ENCODE measurements at places on chromosomes 3 and 15.
A peak's percentile ranks its signal among the peaks of the same experiment; 100 is the strongest.

GRCh38 chr3:109963831-109964230 lies 626.5 kb upstream of the DPPA4 start:
- no peak overlapping the region for H3K27ac ChIP-seq
- no peaks in the 10 kb centered on the region for H3K4me1 ChIP-seq
- peaks cover 2% of the 10 kb centered on the region for H3K36me3 ChIP-seq
- DNase-seq, result no peak

DNA sequence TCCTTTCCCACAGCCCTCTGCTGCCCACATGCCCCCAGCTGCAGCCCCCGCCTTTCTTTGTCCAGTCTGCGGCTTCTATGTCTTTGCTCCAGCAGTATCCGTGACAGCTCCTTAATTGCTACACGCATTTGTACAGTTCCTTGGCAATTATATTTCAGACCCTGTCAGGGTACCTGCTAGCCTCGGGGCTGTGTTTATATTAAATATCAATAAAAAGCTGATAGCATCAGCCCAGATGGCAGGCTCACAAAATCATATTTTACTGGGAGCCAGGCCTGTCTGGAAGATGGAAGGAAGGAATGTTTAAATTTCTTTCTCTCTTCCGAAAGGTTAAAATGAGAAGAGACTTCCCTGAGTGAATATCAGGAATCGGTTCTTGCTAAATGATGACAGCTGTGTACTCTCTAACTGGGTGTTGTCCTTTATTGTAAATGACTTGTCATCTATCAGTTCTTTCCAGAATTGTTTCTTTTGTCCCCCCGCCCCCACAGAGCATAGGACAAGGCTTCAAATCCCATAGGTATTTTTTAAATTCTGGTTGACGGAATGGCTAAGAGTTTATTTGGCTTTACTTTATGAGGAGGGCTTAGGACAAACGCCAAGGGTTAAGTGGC lies 378.1 kb downstream of the LRTM1 start:
- DNase-seq, result no peak
- no peaks in the 10 kb centered on the region for H3K36me3 ChIP-seq
- no peak overlapping the region for H3K27ac ChIP-seq
- no peaks in the 10 kb centered on the region for H3K4me1 ChIP-seq
- peaks cover 10% of the 10 kb centered on the region for H3K27me3 ChIP-seq
- H3K4me3 ChIP-seq, result no peak overlapping the region

- DNase-seq, result peak; percentile 13
- H3K4me3 ChIP-seq, result peak overlapping the region; percentile 87
- H3K4me1 ChIP-seq, result peaks cover 9% of the 10 kb centered on the region
- H3K36me3 ChIP-seq, result no peaks in the 10 kb centered on the region
- H3K27ac ChIP-seq, result no peak overlapping the region
- peaks cover 16% of the 10 kb centered on the region for H3K27me3 ChIP-seq
Measured at GRCh38 chr15:89575656-89576416, 567 bp downstream of the TICRR start.

DNA sequence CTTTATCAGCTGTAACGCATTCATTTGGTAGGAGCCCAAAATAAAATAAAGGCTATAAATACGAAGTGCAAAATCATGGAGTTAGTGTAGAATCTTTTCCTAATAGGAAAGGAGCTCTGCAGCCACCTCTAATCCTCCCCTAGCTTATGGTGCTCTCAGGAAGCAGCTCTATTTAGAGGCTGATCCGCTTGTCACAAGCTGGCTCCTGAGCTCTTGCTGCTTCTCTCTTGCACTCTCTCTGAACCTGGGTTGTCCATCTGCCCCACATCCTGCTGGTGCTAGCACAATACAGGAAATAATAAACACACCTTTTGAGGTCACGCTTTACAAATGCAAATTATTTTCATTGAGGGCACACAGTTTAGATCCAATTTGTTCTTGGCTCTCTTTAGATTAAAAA lies 37.3 kb upstream of the BFSP2 start:
- no peaks in the 10 kb centered on the region for H3K27me3 ChIP-seq
- H3K4me3 ChIP-seq, result no peak overlapping the region
- no peak overlapping the region for H3K27ac ChIP-seq
- DNase-seq, result no peak
- H3K4me1 ChIP-seq, result no peaks in the 10 kb centered on the region

- H3K27me3 ChIP-seq, result no peaks in the 10 kb centered on the region
- H3K36me3 ChIP-seq, result no peaks in the 10 kb centered on the region
- no peak overlapping the region for H3K4me3 ChIP-seq
- no peaks in the 10 kb centered on the region for H3K4me1 ChIP-seq
Measured at GRCh38 chr15:27061739-27062138, 90.8 kb downstream of the GABRG3 start.

DNA sequence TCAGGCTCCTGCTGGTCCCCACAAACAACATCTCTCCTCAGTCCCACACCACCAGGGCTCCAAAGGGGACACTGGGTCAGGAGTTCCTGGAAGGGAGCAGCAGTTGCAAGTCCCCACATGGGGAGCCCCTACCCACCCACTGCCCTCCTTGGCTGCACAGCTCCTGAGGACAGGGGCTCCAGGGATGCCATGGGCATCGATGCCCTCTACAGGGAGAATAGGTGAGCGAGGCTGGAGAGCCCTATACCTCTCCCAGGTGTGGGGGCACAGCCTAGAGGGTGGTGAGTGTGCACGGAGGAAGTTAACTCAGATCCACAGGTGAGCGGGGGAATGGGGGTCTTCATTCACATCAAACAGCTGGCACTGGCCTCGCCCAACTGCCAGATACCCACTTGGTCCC lies 141.2 kb upstream of the LINGO1 start:
- no peak overlapping the region for H3K4me3 ChIP-seq
- DNase-seq, result no peak
- H3K36me3 ChIP-seq, result no peaks in the 10 kb centered on the region
- H3K4me1 ChIP-seq, result no peaks in the 10 kb centered on the region

GRCh38 chr3:100869787-100870186 lies 123.4 kb downstream of the ABI3BP start:
- H3K4me1 ChIP-seq, result no peaks in the 10 kb centered on the region
- no peak for DNase-seq
- H3K36me3 ChIP-seq, result no peaks in the 10 kb centered on the region
- no peak overlapping the region for H3K4me3 ChIP-seq

- no peaks in the 10 kb centered on the region for H3K36me3 ChIP-seq
- DNase-seq, result no peak
- H3K4me1 ChIP-seq, result no peaks in the 10 kb centered on the region
- no peak overlapping the region for H3K27ac ChIP-seq
Measured at GRCh38 chr3:117201901-117202774, 492.6 kb downstream of the TUSC7 start.

DNA sequence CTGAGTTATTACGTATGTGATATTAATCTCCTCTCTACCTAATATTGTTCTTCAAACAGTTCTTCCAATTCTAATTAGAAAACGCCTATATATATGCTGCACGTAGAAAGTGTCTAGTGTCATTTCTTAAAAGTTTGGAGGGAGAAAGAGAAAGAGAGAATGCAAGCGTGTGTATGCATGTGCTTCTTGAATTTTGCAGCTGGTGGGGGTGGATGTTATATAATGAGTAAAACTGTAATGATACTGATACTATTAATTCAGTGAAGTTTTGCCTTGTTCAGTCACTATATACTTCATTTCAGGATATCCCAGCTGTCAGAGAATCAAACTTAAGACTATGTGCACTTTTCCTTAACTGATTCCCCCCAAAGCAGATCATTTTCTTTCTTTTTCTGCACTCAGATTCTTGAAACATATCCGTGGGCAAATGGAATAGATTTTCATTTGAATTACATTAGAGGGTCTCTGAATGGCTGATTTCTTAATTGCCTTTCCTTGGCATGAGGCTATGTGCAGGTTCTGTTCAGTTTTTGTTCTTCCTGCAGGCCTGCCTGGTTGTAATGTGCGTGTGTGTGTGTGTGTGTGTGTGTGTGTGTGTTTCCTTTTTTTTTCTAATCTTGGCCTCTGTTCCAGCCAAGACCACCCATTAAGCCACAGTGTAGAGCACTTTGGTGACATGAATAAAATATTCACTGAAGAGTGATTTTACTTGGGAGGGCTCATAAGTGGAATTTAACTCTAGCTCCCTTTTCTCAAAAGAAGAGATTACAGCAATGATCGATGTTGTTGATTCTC lies 617.5 kb downstream of the RBMS3 start:
- no peak for DNase-seq
- H3K4me1 ChIP-seq, result no peaks in the 10 kb centered on the region
- H3K27ac ChIP-seq, result no peak overlapping the region
- no peak overlapping the region for H3K4me3 ChIP-seq

DNA sequence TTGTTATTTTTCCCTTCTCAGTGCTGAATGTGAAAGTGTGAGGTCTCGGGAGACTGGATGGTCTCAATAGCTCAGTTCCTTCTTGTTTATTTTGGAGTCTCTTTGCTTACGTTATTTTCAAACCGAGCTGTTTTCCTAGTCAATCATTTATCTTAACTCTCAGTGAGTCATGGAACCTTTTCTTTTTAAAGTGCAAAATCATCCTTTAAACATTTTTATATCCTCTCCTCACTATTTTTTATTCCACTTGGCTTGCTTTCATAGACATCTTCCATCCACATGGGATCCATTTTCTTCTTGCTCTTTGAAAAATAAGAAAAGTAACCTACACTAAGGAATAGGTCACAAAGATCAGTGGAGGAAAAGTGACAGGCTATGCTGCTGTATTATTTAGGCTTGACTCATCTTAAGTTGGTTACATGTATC lies 497.8 kb downstream of the NAALADL2 start:
- H3K27ac ChIP-seq, result no peak overlapping the region
- H3K27me3 ChIP-seq, result no peaks in the 10 kb centered on the region
- no peak for DNase-seq
- no peaks in the 10 kb centered on the region for H3K4me1 ChIP-seq

Measured in naive thymus-derived CD8-positive, alpha-beta T cell (primary cell).